ENCODE measurements at places on chromosomes 7 and 10.

- no peak for DNase-seq
Observed at GRCh38 chr10:7942316-7942715, 112.2 kb upstream of the GATA3 start.

- DNase-seq = no peak
Observed at GRCh38 chr10:133187091-133187905, 27.3 kb downstream of the KNDC1 start.

GRCh38 chr7:157339777-157340677, 3.2 kb downstream of the DNAJB6 start:
- DNase-seq = peak; percentile 61

DNA sequence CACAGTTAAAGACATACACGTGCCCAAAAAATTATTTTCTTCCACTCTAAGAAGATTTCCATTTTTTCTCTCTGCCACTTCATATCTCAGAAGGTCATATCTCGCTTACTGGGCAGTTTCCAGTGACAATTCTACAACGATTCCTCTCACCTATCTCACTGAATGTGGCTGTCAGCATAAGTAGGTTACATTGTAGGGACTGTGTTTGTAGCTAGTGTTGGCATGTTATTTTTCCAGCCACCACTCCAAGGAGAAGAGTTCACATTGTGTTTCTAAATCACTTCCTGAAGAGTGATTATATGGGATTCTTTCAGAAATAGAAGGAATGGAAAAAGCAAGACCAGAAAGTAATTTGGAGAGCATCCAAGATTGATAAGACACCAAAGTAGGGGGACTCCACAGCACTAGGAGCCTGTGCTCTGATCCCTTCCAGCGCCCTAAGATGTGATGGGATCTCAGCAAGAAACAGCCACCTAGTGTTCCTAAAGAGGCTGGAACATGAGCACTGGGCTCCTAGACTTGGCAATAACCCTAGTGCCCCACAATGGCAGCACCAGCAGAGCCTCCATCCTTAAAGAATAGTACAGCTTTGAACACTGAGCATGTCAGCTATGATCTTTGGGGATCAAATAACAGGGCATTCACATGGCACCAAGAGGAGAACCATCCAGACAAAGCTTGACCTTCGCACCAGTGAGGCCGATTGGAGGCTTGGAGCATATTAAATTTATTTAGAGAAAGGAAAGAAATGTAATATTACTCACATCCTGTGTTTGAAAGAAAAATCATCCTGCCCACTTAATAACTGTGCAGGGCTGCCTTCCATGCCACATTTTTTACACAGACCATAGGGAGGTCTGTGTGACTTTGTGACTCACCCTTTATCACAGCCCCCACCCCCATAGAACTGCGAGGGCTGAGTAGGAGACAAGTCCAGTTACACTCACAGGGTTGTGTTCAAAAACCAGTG, 51.8 kb downstream of the CAV1 start:
- DNase-seq = no peak

- no peak for DNase-seq
Observed at GRCh38 chr7:159201722-159202330, 57.2 kb upstream of the VIPR2 start.

GRCh38 chr7:30514776-30515175, 10.1 kb upstream of the GGCT start:
- DNase-seq = no peak

DNA sequence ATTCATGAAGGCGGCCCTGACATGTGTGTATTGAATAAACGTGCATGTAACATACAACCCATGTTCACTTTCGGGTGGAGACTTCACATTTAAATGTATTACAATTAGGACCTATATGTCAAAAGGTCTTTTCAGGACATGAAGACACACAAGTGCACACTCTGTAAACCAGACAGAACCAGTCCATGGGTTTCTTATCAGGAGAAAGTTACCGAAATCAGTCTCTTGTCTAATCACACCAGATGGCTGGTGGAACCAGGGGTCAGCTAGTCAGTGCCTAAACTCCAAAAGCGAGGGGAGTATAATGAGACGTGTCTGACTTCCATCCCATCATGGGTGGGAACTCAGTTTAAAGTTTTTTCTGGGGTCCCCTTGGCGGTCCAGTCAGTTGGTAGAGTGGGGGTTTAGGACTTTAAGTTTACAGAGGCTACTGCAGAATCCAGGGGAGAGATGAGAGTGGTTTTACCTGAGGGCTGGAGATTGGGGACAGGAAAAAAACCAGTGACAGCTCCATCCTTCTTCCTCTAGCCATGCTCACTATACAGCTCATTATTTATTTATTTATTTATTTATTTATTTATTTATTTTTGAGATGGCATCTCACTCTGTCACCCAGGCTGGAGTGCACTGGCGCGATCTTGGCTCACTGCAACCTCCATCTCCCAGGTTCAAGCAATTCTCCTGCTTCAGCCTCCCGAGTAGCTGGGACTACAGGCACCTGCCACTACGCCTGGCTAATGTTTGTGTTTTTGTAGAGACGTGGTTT, 251.3 kb upstream of the LYZL1 start:
- no peak for DNase-seq

DNA sequence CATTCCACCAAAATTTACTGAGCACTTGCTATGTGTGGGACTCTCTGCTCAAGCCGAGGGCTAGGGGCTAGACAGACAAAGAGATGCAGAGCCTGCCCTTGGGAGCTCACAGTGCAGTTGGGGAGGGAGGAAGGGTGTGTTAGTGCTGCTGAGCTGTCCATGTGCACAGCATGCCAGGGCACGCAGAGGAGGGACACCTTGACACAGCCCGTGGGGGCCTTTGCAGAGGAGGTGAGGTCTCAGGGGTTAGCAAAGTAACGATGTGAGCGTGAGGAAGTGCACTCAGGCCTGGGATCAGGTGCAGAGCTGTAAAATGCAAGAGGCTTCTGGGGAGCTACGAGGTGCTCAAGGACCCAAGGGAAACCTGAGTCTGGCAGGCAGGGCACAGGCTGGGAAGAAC, 16.3 kb downstream of the PRKCQ start:
- no peak for DNase-seq

DNA sequence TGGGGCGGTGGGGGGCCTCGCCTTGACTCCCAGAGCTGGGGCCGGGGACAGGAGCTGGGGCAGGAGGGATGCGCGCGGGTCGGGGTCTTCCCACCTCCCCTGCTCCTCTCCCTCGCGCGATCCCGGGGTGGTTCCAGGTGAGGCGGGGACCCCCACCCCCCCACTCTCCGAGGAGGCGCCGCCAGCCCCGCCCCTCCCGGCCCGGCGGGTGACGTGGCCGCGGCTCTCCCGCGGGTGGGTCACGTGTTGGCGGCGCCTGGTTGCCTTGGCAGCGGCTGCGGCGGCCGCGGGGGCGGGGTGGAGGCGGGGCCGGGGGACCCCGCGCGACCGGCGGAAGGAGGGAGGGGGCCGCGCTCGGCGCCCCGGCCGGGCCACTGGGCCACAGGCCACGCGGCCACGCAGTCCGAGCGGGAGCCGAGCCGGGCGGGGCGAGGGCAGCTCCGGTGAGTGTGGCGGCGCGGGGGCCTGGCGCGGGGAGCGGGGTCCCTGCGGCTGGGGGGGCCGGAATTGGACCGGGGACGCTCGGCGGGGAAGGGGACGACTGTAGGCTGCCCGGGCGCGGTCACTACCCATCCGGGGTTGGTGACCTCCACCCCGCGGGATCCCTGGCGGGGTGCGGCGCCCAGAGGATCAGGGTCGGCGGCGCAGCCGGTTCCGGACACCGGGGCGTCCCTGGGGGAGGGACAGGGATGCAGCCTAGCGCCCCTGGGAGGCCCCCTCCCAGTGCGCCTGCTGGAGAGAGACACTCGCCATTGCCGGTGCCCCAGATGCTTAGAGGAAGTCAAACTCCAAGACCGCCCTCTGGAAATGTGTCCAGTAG, at the start of gene ORAI2:
Gene ORAI2, plus strand, starts transcription at position 357 of the 820 bp plus-strand sequence. CDS start 5,382 bp downstream, outside the sequence.
- DNase-seq = peak; percentile 96

GRCh38 chr10:21624951-21625350, 90.9 kb downstream of the MLLT10 start:
- DNase-seq = no peak

DNA sequence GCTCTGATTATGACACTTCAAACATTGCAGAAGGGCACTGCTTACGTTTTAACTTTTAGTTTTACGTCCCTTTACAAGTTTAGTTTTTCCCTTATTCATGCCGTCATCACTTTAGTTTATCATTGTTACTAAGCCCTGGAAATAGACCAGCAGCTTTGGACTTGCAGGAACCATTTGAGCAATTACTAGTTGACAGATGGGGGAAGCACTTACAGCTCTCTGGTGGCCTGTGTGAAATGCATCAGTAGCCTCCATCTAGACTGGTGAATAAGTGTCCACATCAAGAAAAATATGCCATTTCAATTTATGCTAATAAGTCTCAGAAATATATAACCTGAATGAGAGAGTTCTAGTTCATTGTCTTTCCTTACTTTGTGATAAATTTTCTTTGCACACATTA, 194.9 kb upstream of the GRM3 start:
- DNase-seq = no peak

DNA sequence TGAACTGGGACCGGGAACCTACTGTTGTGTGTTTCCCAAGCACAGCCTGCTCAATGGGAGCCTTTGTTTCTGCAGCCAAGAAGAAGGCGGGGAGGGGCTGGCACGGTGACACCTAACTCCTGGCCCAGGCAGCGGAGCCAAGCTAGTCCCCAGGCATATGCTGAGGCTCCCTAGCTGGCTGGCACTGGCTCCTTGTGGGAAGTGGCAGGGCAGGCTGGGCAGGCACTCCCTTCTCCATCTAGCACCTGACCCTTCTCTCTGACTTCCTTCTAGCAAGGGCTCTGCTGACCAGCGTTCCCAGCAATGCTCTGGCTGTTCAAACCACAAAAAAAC, 325.0 kb downstream of the PLXNA4 start:
- DNase-seq = peak; percentile 47

DNA sequence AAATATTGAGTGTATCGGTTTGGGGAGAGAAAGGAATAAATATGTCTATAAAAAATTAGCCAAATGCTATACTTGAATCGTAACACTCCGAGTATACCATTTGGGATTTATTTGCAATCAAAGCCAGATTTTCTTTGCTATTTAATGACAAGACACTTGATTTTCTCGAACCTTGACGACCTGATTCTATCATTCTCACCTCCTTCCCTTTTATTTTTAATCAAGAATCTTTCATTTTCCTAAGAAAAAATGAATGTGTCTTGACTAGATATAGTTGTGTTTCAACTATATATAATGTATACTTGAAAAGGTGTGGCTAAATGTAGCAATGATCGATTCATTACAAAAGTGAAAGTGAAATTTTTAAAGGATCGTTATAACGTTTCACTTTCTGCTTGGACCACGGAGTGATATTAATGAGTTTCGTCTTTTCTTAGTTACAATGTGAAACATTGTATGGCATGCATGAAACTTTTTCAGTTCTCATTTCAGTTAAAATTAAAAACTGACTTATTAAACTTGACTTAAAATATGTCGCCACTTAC, 562 bp downstream of the NUB1 start:
- no peak for DNase-seq

GRCh38 chr7:103560136-103560535, 114.1 kb upstream of the SLC26A5 start:
- no peak for DNase-seq

GRCh38 chr7:101172854-101173751, 7.0 kb downstream of the NAT16 start:
- DNase-seq = peak; percentile 50

GRCh38 chr10:86779220-86780017, 23.0 kb downstream of the BMPR1A start:
- no peak for DNase-seq

DNA sequence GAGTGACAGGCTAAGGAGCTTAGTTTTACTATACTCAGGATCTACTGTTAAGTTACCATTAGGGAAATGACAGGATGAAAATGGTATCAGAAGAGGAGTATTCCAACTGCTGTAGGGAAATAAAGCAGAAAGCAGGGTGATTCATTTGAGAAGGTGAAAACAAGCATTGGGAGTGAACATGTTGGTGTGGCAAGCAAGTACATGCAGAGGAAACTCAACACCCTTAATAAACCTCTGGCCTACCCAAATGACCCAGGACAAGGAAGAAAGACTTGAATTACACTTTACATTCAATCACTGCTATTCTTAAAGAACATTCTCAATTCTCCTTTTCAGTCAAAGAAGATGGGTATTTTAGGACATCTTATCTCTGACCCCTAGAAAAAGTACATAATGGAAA, 28.7 kb downstream of the ERLIN1 start:
- DNase-seq = no peak

- DNase-seq = no peak
Observed at GRCh38 chr7:10474048-10474447, 499.6 kb upstream of the PHF14 start.

- DNase-seq = peak; percentile 62
Observed at GRCh38 chr7:85750454-85750949, 563.6 kb upstream of the SEMA3D start.

- DNase-seq = no peak
Observed at GRCh38 chr10:62643606-62644587, 160.6 kb upstream of the ADO start.

DNA sequence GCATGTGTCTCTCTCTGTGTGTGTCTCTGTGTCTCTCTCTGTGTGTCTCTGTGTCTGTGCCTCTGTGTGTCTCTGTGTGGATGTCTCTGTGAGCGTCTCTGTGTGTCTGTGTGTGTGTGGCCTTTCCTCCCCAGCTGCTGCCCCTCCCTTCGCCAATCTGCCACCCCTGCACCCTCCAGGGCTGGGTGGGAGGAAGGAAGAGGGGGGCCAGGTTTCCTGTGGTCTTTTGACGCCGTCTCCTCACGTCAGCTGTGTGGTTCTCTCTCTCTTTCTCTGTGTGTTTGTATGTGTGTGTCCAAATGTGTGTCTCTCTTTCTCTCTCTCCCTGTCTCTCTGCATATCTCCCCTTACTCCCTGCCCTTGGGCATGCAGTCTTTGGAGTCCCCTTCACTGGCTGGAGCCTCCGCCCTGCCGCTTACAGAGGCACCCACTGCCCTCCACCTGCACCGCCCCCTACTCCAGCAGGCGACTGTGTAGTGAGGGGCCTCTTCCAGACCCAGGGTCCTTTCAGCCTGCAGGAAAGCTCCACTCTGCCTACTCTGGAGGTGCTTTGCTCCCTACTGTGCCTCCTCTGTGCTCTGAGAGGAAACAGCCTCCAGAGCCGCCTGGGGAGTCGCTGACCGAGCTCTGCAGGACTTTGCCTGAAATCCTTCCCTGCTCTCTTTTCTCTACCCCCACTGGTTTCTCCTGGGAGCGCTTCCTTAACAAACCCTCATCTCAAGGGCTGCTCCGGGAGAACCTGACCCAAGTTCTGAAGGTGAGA, 44.2 kb upstream of the C10orf71 start:
- DNase-seq = no peak

DNA sequence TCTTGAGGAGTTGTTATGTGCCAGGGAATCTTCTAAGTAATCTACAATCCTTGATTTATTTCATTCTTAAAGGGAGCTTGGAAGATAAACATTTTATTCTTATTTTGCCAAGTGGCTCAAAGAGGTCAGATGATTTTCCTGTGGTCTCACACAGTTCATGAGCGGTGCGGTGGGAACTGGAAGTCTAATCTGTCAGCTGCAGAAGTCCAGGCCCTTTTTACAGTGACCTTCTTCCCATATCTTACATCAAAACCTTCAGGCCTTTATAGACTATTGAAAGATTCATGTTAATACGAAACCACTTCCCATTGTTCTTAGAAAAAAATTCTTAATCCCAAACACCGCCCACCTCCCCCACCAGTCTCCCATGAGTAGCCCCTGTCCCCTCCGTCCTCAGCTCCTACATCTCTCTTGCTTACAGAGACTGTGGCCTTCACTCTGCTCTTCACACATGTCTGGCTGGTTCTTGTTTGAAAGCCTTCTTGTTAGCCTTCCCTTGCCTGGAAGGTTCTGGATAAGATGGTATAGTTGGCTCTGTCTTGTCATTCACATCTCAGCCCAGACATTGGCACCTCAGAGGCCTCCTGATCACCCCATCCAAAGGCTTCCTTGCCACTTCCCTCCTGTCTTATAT, 61.5 kb downstream of the ITGA8 start:
- no peak for DNase-seq

Measured in iPS-NIHi11 (cell line).